ENCODE measurements at places on chromosomes 7 and 10.

GRCh38 chr7:135514856-135515255 is 5.0 kb upstream of the CNOT4 start:
- DNase-seq, result no peak

DNA sequence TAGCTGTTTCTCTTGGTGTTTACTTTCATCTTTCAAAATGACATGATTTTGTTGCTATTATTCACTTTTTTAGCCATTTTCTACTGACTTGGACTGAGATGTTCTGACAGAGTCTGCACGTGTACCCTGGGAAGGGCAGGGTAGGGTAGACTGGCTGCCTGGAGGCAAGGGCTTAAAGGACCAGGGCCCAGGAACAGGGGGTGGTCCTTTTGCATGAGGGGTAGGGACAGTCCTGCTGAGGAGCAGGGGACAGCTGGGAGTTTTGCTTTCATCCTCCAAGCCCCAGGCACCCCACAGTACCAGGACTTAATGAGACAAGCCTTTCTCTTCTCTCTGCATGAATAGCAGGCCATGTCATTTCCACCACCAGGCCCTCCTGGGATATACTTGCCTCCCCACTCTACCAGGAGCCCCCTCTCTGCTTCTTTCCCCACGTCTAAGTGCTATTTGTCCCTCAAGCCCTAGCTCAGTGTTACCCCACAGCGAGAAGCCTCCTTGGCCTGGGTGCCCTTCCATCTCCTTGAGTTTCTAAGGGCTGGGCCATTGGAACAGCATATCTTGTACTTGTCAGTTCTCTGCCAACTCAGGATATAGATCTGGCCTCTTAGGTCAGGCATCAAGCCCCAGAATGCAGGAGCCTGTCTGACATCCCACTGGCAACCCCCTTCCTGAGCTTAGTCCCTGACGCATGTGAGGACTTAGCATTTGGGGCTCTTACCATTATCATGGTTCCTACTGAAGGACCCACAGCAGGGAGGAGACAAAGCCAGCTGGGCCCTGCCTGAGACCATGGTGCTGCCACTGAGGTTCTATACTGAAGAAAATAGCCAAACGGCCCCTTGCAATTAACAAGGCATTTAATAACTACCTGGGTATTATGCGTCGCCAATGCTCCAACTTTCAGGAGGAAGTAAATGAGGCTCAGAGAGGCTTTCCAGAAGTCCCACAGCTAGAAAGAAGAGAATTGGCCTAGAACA is 78.4 kb upstream of the UNC5B start:
- DNase-seq, result no peak

DNA sequence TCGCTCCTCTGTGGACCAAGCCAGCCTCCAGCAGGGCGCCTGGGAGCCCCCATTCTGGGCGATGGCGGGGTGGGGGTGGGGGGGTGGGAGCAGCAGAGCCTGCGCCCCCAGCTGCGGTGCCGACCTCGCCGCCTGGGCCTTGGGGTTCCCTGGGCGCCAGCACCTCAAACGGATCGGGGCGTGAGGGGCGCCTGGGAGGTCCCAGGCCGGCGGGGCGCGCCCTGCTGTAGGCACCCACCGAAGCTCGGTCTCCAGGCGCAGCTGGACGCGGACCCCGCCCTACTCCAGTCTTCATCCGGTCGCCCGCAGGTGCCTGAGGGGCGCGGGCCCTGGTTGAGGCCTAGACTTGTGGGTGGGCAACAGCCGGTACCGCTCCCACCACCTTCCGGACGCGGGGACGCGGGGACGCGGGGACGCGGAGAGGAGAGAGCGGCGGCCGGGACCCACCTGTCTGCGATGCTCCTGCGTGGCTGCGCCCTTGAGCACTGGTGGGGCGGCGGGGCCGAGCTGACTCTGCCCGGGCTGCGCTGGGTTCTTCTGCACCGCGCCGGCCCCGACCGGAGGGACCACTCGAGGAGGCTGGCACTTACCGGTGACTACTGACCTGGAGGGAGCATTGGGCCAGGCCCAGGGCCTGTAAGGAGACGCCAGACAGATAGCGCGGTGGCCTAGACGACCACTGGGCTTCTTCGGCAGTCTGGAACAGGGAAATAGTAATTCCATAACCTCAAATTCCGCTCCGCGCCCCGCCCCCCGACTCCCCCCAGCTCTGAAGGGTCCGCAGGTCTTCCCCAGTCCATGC is 5.5 kb upstream of the KCP start:
- DNase-seq, result no peak

DNA sequence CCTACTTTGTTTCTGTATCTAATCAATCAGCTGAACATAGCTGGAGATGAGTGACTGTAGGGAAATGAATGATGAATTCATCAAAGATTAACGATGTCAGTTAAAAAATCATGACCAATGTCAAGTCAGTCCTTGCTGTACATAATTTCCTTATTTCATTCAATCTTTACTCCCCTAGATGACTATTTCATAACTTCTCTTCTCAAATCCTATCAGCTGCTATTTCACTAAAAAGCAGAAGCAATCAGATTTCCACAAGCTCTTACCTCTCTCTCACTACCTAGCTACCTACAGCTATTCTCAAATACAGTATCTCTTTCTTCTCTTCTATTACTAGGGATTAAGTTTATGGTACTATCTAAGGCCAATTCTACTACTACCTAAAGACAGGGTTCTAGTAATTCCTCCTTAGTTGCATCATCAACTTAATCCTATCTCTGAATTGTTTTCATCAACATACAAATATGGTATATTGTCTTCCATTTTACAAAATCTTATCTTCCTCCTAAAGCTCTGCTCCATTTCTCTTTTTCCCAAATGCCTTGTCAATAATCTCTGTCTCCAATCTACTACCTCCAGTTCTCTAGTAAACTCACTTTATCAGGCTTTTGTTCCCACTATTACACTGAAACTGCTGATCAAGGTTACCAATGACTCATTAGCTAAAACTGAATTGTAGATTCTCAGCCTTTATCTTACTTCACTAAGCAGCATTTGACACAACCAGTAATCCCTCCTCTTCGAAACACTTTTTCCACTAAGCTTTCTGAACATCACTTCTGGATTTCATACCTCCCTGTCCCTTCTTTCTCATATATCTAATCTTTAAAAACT is 28.4 kb downstream of the JMJD1C start:
- DNase-seq, result no peak

- no peak for DNase-seq
Observed at GRCh38 chr7:80128918-80129317, 5.7 kb upstream of the GNAI1 start.

GRCh38 chr10:131065673-131066305 is 245.7 kb downstream of the TCERG1L start:
- no peak for DNase-seq

DNA sequence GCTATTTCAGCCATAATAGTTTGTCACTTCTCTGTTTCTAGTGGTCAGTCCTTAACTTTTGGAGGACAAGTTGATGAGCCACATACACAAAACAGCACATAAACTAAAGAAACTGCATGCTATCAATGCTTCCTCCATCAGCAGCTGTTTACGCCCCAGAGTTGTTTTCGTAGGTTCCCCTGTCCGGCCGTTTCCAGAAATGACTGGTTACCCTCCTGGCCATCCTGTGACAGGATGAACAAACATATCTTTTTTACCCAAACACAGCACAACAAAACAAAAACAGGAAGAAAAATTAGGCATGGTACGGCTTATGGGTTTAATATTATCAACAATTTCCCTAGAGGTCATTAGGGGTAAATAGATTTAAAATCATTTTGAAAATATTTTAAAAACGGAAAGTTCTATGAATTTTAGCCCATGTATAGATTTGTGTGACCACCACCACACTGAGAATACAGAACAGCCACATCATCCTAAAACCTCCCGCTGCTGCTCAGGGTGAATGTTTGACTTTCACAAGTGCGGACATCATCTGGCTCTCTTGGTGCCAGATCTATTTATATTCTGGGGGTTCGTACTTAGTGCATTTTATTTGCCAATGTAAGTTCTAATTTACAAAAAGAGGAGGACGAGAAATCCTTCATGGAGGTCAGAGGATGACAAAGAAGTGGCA is 74.8 kb downstream of the HIPK2 start:
- no peak for DNase-seq

- DNase-seq, result no peak
Observed at GRCh38 chr7:92727755-92728154, 108.6 kb downstream of the CDK6 start.

GRCh38 chr10:64506963-64507362 is 985.8 kb downstream of the REEP3 start:
- DNase-seq, result no peak

DNA sequence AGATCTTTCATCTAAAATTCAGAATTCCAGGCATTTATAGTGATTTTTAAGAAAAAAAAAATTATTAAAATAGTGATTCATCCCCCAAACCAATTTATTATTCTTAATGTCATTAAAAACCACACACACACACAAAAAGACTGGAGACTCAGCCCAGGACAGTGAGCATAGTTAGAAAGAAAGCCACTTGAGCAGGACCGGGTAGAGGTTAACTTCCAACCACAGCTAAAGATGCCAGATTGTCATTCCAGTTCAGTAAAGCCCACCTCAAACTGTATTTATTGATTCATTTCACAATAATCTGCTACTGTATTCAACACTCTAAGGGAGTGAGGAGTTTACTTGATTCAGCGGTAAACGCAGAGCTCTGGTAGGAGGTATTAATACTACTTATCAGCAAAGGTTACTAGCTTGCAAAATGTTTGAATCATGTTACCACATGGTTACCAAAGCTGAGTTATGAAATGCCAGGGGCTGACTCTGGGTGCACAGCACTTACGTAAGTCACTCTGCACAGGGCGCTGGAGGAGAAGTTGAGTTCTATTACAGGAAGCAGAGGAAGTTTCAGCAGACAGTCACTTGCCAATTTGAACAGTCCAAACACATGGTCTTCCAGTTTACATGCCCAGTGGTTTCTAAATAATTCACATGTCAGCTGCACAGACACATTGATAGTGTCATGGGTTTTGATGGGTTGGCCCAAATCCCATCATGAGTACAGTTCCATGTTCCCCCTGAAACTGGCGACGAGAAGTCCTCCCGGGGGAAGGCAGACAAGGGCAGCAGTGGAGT is 64.6 kb downstream of the KLF6 start:
- no peak for DNase-seq

DNA sequence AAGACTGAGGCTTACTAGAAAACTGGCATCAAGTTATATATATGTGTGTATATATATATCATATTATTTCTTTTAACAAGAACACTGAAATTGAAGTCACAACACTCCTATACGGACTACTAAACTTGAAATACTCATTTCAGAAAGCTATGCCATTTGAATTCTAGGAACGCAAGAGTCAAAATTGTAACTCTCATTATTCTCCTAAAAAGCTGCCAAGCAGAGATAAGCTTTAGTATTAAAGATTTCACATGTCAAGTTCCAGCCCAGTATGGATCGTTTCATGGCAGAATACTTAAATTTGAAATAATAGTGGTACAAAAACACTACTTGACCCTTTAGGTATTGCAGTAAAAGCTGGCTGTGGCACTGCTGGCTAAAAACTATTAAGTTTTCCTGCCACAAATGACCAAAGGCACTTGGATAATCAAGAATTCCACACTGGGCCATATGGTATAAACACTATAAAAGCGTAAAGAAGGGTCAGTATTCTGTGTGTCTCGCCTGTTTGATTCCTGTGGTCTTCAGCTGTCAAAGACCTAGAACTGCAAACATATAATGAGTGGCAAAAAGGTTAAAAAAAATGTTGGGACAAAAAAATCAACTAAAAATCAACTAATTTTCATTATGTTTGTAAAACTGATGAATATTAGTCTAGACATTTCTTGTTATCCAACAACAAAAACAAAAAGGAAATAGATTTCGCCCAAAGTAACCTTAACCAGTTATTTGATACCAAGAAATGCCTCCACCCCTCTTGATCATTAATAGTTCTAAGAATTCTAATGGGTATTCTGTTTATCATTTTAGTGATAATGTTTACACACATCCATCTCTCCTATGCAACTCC is 2.4 kb downstream of the CCDC71L start:
- DNase-seq, result no peak

GRCh38 chr7:142568435-142569097 is 180.7 kb upstream of the PRSS1 start:
- no peak for DNase-seq

DNA sequence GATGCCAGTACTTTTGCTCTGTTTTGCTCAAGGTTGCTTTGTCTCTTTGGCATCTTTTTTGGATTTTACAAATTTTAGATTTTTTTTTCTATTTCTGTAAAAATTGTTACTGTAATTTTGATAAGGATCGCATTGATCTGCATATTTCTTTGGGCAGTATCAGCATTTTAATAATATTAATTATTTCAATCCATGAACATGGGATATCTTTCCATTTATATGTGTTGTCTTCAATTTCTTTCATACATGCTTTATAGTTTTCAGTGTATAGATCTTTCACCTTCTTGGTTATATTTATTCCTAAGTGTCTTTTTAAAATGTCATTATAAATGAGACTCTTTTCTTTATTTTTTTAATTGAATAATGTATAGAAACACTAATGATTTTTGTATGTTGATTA is 301.6 kb upstream of the SEMA3D start:
- no peak for DNase-seq

GRCh38 chr10:43205681-43206390 is 61.0 kb downstream of the RASGEF1A start:
- no peak for DNase-seq

GRCh38 chr7:96827701-96828100 is 118.1 kb upstream of the SEM1 start:
- no peak for DNase-seq
